Stimulated activated CD4-positive, alpha-beta T cell treated with anti-CD3 and anti-CD28 coated beads, Interleukin-1b, Interleukin-23, amount 100 ng/mL, for 48 hours (primary cell): ENCODE measurements at places on chromosomes 6 and 20.

DNA sequence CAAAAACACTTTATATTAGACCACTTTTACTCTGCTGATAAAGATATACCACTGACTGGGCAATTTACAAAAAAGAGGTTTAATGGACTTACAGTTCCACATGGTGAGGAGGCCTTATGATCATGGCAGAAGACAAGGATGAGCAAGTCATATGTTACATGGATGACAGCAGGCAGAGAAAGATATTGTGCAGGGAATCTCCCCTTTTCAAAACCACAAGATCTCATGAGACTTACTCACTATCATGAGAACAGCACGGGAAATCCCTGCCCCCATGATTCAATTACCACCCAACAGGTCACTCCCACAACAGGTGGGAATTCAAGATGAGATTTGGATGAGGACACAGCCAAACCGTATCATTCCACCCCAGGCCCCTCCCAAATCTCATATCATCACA is 1383.8 kb upstream of the MAP3K7 start:
- no peak for DNase-seq

- DNase-seq: no peak
These were observed 11.8 kb downstream of the JPH2 start for GRCh38 chr20:44174996-44175765.

GRCh38 chr6:12064538-12065071 is 52.5 kb downstream of the HIVEP1 start:
- no peak for DNase-seq

DNA sequence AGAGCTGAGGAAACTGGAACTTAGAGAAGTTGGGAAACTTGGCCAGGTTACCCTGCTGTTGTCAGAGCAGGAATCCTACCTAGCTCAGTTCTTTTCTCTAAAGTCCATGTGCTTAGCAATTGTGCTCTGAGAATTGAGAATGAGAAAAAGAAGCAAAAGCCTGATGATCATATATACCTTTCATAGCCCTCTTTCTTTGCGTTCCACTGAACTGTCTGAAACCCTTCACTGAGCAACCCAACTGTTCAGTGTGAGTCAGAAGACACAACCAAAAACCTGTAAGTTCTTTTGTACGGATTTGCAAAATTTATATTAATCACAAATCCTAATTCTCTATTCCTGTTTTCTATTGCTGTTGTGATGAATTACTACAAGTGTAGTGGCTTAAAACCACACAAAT is 80.6 kb downstream of the PHF3 start:
- no peak for DNase-seq

DNA sequence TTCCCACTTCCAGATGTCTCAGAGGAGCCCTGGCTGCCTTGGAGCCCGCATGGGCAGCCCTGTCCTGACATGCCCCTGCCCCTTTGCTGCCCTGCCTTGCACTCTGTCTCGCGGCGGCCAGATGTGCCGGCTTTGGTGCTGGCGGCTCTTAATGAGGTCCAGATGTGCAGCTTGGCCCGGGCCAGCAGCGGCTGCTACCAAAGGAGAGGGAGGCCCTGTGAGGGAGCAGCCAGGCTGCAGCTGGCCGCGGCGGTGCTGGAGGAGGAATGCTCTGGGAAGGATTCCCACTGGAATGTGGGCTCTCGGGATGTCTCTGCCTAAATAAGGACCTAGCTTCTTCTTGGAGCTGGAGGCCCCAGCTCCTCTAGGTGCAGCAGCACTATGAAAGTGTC is 72.4 kb downstream of the FGD2 start:
- no peak for DNase-seq

DNA sequence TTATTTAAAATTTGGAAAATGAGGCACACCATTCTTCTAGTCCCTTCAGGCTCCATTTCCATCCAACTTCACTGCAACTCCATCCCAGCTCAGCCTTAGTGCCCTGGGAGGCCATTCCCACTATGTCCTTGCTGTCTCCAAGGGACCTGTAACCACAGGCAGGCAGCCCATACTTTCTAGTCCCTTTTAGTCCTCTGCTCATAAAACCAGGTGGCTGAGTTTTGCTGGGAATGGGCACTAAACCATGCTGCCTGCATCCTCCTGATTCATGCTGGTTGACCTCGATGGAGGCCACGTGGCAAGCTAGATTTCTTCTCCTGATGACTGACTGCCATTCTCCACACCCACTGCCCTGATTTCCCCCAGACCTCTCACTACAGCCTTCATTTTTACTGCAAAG is 27.5 kb upstream of the MYMX start:
- DNase-seq: no peak

GRCh38 chr6:21907291-21907690 is 313.7 kb downstream of the SOX4 start:
- DNase-seq: no peak

DNA sequence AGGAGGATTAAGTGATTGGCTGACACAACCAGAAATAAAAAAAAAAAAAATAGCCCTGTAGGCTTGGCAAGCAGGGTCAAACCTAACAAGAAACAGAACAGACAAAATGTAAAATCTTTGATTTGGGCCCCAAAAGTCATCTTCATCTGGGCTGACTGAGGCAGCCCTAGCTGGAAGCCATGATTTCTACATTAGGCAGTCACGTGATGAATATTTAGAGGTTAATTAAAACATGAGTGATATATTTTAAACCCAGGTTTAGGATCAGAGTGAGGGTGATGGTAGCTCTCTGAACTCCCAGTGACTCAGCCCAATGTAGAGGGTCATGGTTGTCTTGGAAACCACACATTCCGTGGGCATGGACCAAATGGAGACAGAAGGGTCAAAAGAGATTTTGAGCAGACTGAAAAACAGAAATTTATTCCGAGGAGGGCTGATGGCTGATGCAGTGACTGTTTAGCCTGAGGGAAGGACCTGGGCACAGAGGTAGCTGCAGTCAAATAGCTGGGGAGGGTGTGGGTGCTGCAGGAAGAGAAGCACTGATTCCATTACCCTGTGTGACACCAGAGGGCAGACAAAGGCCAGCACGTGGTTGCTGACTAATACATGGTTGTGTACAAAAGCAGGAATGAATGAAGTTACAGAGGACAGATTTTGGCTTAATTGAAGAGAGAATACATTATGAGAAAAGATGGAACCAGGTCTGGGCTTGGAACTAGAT is 573.1 kb upstream of the CHD6 start:
- DNase-seq: no peak
